Stimulated activated CD4-positive, alpha-beta T cell treated with anti-CD3 and anti-CD28 coated beads, Interleukin-12 subunit alpha, Interleukin-12 subunit beta, amount 100 ng/mL, for 4 hours (primary cell): ENCODE measurements at places on chromosomes 6 and 20.

- DNase-seq = no peak
Measured at GRCh38 chr6:169024047-169024660, 229.5 kb downstream of the THBS2 start.

- DNase-seq = no peak
Measured at GRCh38 chr20:61161726-61162390, 90.2 kb upstream of the CDH4 start.

- DNase-seq = no peak
Measured at GRCh38 chr6:156114541-156114940, 658.9 kb upstream of the NOX3 start.

DNA sequence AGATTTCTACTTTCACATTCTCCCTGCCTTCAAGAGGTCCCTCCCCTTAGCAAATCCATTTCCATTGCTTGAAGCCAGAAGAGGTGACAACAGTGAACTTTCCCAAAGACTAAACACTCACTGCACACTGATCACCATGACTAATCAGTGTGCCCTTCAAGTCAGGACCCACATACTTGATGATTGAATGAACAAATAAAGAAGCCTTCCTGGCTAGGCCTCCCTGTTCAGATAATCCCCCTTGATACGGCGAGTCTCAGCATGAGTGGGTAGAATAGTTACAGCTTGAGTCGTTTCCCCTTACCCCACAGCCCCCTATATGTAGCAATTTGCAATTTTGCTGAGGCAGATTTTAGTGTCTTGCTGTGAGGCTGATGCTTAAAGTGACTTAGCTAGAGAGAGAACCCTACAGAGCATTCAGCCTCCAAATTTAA lies 102.2 kb downstream of the UNC5CL start:
- no peak for DNase-seq

GRCh38 chr6:76416821-76417605 lies 344.6 kb upstream of the IMPG1 start:
- no peak for DNase-seq

GRCh38 chr20:25061103-25061799 lies 3.3 kb upstream of the ACSS1 start:
- DNase-seq = no peak

DNA sequence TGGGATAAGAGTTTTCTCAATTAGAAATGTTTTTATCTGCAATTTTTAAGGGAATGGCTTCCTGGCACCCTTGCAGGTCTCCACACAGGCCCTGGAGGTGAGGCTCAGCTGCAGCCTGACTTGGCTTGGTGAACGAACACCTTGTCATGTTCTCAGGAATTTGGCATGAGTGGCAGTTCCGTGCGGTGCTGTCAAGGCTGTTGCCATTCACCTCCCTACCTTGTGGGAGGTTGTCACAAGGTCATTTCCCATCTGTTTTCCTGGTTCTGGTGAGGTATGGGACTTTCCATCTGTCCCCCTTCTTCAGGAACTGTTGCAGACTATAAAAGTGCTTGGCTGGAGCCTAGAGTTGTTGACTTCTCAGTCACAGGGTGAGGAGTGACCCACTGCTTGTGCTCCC lies 82.9 kb downstream of the ELOVL4 start:
- no peak for DNase-seq

GRCh38 chr6:84773431-84774156 lies 9.2 kb upstream of the TBX18 start:
- no peak for DNase-seq

DNA sequence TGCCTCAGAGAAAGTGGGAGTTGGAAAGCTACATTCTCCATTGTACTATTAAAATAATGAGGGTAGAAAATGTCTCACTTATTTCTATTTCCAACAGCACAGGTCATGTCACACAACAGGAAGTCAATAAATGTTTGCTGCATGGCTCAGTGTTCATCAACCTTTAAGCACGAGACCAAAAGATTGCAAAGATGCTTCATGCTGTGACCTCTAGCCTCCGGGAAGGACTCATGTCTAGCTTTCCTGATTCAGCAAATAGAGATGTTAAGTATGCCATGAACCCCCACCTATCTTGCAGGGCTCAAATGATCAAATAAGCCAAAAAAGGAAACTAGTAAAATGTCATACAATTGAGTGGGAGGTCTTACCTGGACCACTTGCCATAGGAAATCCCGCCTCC lies 57.4 kb downstream of the NCOA6 start:
- DNase-seq = no peak

DNA sequence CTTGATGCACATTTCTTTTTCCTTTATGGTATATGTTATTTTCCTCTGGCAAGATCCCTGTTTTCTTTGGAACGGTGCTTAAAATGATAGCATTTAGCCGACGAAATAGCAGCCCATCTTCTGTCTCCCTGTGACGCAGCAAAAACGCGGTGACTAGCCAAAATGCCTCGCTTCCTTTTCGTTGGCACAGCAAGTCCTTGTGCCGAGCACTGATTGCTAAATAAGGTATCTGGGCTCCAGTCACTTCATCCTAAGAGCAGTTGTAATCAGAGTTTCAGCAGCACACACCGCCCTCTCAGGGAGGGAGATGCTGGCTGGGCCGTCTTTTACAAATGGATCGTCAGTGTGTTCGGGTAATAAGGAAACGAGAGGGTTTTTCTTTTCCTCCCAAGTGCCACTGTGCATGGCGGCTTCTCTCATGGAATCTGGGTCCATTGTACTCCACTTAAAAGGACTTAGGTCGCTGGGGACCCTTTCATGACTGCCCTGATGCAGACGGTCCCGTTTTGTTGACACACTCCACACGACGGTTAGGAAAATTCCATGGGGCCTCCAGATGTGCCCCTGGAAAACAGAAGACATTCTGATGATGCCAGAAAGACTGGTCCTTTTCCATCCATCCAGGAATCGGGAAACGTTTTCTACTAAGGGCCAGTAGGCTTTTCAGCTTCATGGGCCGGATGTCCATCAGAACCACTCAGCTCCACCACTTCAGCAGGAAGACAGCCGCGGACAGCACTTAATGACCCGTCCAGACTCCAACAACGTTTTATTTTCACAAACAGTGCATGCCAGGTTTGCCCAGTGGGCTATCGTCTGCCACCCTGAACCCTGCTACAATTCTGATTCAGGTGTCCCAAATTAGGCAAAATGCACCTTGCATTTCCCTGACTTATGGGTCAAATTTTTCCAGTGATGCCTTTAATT lies 185.5 kb downstream of the CDH4 start:
- no peak for DNase-seq

GRCh38 chr20:59150821-59151251 lies 12.8 kb upstream of the ZNF831 start:
- DNase-seq = no peak

DNA sequence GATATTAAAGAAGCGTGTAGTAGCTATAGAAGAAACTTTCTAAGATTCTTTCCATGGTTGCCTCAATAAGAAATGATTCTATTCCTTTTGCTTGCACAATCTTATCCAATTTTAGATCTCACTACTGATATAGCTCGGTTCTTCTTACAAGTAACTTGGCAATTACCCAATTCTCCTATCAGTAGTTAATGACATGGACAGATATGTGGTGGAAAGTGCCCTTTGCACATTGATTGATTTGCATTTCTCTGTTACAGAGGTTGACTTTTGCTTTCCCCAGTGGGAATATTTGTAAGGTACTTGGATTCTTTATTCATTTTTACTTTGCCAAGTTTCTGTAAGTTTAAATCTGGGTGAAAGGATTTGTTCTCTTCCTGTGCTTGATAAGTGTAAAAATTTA lies 93.7 kb upstream of the QKI start:
- no peak for DNase-seq

GRCh38 chr6:165586706-165587105 lies 76.3 kb downstream of the PDE10A start:
- no peak for DNase-seq

GRCh38 chr6:130978660-130979396 lies 84.2 kb downstream of the EPB41L2 start:
- DNase-seq = no peak

DNA sequence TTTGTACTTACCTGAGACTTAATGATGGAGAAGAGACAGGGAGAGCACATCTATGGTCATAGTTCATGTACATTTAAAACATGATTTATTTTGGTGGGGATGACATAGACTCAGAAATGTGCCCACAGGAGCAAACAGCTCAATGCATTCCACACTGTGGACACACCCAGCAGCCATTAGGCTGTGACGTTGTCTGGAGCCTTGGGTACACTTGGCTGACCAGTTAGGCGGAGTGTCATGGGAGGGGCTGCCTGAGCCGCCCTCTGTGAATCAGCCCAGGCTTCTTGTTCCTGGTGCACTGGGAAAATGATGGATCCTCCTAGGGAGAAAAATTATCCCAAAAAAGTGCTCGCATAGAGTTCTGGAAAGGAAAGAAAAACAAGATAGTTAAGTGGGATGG lies 231.0 kb upstream of the GMDS start:
- DNase-seq = no peak
